ENCODE measurements at places on chromosomes 2 and 18.
A peak's percentile ranks its signal among the peaks of the same experiment; 100 is the strongest.

DNA sequence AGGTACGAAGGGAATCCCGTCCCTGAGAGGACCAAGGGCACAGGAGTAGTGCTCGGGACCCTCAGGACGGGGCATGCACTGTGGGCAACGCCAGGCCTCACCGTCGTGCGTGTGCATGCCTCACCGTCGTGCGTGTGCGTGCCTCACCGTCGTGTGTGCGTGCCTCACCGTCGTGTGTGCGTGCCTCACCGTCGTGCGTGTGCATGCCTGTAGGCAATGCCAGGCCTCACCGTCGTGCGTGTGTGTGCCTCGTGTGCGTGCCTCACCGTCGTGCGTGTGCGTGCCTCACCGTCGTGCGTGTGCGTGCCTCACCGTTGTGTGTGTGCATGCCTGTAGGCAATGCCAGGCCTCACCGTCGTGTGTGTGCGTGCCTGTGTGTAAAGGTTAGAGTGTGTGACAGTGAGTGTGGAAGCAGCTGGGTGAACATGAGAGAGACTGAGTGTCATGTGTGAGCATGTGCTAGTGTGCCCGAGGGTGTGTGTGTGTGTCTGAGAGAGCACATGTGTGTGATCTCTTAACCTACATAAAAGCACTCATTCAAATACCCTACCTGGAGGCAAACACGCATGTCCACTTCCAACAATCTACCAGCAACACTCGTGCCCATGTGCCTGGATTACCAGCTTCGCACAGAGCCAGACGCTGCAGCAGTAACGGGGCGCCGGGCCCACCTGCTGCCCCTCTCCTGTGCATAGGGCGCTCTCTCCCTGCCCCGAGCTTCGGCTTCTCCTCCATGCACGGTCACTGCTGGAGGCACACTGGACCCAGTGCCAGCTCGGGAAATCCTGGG is 36.3 kb downstream of the ZNF516 start:
- DNase-seq: no peak

DNA sequence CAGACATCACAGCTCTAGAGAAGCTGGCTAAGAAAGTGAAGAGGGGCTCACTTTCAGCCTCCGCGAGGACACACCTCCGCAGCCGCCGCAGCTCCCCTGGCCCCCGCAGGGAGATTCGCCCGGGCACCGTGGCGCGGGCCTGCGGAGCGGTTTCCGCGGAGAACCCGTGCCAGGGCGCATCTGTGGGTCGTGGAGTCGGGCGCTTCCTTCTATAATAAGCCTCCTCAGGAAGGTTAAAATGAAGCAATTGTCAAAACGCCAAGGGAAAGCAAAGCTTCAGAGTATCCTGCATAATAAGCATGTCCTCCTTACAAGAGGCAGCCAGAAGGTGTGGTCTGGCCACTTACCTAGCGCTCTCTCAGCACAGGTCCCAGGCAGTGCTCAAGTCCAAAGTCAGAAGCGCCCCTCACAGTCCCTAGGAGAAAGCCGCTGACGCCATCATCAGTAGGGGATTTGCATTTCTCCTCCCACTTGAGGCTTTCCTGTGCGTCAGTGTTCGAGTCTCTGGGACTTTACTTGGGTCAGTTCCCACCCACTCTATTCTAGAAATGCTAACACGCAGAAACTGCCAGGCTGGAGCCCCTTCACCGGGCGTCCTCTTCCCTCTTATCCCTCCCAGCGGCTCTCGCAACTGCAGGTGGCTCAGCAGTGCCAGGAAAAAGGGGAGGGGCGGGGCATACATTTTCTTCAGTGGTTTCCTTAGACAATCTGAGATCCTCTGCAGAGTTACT is at the start of gene STAT4:
STAT4 (minus strand) TSS at position 395 of the 731 bp plus-strand sequence. CDS start 2,791 bp downstream, outside the sequence.
- peak; percentile 31 for DNase-seq

DNA sequence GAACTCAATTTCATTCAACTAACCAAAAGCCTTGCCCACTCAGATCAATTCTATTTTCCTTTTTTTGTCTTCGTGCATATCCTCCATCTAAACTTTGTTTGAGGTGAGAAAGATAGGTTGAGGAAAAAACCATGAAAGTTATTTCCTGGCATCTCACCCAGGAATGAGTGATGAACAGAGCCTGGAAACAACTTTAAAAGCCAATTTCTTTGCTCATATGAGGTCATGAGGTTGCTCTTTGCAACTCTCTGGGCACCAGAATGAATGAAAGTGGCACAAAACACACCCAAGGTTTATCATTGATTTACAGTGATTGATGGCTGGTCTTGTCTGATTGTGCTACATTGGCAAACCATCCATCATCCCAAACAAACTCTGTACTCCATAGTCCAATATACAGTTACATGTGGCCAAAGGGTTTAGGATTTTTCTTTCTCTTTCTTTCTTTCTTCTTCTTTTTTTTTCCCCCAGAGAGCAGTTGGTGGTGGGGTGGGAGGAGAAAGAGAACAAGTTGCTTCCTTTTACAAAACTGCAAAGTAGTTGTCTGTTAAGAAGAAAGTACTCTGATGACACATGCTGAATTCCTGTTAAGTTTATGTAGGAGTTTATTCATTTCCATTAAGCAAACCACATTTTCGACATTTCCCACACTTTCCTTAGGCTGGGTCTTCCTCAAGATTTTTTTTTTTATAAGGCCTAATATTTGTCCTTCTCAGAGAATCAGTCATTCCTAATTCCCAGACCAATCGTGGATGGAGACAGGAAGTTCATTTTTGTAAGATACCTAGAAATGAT is 575.9 kb upstream of the ZEB2 start:
- no peak for DNase-seq

DNA sequence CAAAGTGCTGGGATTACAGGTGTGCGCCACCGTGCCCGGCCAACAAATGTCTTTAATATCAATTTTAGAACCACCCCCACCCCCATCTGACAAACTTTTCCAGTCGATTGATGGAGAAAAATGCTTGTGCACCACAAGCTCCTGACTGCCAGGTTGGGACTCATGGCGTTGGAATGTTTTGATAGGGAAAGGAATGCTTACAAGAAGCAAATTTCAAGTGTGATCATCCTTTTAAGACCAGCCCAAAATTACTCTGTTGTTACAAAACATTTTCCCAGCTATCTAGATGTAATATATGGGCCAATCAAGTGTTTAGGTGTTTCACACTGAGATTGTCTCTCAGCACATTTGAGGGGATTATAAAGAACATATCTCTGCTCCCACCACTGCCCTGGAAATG is 45.2 kb downstream of the UBXN4 start:
- no peak for DNase-seq

GRCh38 chr2:119771331-119771730 is 11.6 kb downstream of the PTPN4 start:
- no peak for DNase-seq

- DNase-seq: no peak
These were observed 233.2 kb downstream of the CNTNAP5 start for GRCh38 chr2:124258140-124258880.

- no peak for DNase-seq
These were observed 21.9 kb downstream of the ITM2C start for GRCh38 chr2:230886671-230887071.

DNA sequence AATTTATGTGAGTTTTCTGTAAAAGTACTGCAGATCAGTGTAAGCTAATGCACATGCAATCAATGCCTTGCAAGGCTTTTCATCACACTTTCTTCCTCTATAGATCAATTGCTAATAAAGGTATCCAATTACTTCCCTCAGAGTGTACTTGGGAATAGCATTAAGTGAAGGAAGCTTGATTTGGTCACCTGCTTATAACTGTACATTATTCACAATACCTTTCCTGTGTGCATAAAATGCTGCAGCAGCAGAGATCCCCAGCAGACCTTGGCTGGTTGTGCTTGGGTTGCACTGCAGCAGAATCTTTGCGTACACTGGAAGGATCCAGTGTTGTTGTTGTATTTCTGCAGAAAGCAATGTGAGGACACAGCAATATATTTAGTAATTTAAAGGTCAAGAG is 18.5 kb upstream of the SCN9A start:
- DNase-seq: no peak

DNA sequence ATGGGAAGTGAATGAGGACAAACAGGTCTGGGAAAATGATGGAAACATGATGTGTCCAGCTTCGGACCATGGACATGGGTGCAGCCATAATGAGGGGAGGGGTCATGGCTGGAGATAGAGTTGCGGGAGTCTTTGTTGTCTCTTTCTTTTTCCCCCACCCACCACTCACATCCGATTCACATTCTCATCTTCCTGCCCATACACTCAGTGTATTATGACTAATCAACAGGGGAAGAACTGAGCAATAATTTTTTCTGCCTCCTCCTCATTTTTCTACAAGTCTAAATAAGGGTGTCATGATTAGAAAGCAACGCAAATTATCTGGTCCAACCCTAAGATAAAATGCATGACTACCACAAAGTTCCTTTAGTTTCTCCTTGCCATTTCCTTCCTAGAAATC is 5.7 kb upstream of the SERPINB2 start:
- no peak for DNase-seq

DNA sequence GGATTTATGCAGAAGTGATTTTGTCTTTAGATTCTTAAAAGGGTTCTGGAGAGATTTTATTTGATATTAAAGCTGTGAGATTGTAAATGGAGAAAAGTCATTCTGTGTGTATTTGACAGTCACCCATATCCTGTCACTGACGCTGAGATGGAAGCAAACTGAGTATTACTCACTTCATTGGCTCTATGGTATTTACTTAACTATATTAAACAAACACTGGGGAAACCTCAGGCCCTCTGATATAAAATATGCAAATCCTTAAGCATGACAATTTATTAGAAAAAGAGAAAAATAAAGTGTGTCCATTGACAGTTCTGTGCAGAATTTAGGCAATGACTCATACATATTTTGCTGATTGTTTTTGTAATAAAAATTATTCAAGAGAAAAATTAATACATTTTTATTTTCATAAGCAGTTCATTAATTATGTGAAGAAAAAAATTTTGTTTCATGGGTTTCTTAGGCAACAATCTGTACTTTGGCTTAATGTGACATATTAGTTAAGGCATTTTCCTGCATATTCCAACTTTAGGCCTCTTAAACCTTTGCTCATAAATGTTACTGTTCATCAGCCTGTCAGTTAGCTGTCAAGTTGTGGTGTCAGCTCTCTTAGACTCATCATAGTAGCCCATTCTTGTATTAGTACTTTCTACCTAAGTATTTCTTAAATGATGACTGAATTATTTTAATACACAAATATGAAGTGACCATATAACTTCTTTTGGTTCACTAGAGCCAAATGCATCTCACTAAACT is 99.9 kb downstream of the PARD3B start:
- DNase-seq: no peak

DNA sequence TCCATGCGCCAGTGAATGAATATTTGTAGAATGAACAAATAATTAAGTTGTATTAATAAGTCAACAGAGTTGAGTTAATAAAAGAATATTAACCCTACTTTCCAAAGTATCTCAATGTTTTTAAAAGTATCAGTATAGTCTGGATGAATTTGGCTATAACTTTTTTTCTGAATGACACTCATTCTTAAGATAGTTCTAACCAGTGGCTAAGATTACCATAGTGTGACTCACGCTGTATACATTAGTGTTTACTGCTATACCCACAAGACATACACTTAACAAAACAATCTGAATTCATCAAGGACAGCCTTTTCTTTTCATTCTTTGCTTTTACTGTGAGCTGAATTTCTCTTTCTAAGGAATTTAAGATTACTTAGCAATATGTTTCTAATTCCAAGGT is 77.0 kb upstream of the PDE1A start:
- no peak for DNase-seq

GRCh38 chr2:177225965-177226360 is 13.4 kb downstream of the HNRNPA3 start:
- DNase-seq: no peak

- no peak for DNase-seq
These were observed 46.8 kb upstream of the PTPRM start for GRCh38 chr18:7520200-7520785.

DNA sequence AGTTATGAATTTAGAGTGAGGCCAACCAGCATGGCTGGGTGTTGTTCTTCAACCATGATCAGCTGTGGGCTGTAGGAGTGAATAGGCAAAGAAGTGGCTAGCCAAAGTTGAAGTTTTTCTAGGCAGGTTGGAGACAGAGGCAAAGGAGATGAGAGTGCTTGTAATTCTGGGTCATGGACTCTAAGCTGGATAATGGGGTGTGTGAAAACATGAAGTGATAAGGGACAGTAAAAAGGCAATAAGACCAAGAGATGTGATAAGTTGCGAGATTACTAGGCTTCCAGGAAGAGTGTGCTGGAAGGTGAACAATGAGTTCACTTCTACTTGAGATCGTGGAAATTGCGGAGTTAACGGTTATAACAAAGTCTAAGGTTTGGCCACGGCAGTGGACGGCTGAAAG is 118.6 kb upstream of the RNF152 start:
- DNase-seq: no peak

DNA sequence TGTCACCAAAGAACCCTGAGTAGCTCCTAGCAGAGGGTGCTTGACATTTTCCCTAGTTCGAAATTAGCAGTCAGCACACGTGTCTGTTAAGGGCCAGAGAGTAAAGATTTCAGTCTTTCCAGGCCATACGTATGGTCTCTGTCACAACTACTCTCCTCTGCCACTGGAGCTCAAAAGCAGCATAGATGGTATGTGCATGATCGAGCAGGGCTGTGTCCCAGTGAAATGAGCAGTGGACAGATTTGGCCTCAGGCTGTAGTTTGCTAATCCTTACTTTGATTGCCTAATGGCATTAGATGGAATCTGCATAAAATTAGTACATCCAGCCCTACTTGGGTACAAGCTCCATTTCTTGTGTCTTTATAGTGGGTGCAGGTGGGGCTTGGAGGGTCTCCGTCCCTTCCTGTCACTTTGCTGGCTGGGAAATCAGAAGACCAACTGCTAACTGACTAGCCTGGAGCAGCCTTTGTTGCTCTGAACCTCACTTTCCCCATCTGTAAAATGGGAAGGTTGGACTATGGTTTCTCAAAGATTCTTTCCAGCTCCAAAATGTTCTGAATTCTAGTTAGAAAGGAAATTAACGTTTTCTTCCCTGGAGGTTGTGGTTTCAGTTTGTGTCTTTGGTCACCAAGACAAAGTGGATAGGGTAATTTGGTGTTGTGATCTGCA is 108.5 kb downstream of the GLI2 start:
- no peak for DNase-seq

DNA sequence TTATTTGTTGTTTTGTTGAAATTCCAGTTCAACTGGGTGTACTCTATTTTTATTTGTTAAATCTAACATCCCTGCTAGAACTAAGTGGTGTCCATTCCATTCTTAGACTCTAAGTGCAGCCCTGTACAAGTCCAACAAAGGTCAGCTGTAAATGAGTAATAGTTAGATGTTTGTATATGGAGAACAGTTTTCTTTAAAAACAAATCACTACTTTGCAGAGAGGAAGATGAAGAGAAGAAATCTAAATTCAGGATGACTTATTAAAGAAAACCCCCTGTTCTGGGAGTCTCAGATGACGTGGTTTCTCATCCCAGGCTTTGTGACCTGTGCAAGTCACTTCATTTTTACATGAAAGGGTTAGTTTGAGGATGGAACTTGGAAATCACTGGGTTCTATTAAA is 57.9 kb downstream of the GALNT14 start:
- no peak for DNase-seq

DNA sequence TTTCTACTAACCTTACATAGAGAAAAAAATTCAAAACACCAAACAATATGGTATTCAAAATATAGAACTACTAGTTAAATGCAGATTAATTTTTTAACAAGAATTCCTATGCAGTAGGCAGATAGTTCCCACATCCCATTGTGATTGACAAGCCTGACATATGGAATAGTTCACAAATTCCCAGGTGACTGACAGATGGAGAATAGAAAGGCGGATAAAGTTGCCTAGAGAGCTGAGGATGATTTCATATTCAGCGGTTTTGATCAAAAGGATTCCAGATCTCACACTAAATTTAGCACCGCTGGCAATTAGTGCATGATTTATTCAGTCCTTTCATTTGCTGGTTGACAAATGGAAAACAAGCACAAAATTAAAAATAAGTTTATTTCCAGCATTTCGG is 733.7 kb upstream of the POU3F3 start:
- no peak for DNase-seq

All from GM12864 (cell line).